Left kidney (tissue), 8 donors: ENCODE measurements at places on chromosomes 5 and 9. TPM values are rescaled to one million over a fixed set of nuclear protein-coding genes. Genes with fewer than 3 reads are reported as not detected.

GRCh38 chr9:97874624-97875023 lies 21.6 kb downstream of the FOXE1 start:
- DNase-seq = no peak

DNA sequence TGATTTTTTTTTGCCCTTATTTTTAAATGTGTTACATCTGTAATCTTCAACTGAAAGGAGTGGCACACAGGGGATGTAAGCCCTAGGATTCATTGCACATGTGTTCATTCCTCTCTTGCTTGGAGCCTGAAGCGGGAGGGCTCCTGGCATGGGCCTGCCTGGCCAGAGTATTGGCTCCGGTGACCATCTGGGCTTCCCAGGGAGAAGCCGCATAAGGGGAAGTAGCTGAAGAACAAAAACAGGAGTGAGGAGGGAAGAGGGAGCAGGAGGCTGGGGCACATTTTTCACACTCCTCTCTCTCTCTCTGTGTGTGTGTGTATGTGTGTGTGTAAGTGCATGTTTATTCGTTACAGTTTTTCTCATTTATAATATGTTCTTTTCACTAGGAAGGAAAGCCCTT lies 269.9 kb downstream of the PRR16 start:
- no peak for DNase-seq

- no peak for DNase-seq
These were observed 125.2 kb downstream of the CETN3 start for GRCh38 chr5:90284375-90284774.

SLC35D2 gene
- polyA plus RNA-seq = 40.0 TPM

RNF14 gene
- polyA plus RNA-seq = 66.6 TPM
